Posterior cingulate gyrus (tissue), 11 donors: ENCODE measurements at places on chromosomes 2 and 18.

DNA sequence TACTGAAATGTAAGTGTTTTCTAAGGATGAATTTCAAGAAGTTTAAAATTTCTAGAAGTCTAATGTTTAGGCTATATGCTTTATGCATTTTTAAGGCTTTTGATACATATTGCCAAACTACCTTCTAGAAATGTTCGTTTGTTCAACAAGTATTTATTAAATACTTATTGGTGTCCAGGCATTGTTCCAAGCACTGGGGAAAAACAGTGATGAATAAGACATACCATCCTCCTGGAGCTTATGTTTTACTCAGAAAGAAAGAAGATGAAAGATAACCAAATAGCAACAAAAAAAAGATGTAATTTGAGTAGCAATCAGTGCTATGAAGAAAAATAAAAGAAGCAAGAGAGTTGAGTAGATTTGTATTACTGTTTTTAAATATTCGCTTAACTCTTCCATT lies 692.9 kb downstream of the SLC4A3 start:
- DNase-seq = no peak

- DNase-seq = no peak
Observed at GRCh38 chr2:226725126-226725860, 74.3 kb downstream of the IRS1 start.

GRCh38 chr18:24837066-24837465 lies 376.6 kb downstream of the HRH4 start:
- DNase-seq = no peak

DNA sequence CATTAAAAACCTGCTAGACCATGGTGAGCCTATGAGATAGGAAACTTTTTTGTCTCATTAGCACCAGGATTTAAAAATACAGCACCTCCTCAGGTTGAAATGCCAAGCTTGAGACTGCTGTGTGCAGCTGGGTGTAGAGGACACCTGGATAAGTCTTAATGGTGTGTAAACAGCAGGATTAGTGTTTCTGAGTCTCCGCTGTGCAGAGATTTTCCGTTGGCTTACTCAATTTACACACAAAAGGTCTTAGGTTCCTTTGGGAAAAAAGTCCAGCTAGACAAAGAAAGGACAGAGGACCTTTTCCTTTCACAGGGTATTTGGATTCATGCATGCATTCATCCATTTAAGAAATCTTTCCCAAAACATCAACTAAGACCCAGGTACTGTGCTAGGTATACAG lies 168.1 kb downstream of the NRXN1 start:
- DNase-seq = no peak

GRCh38 chr2:186995092-186995491 lies 146.1 kb upstream of the ZSWIM2 start:
- no peak for DNase-seq

- no peak for DNase-seq
Observed at GRCh38 chr2:42171396-42171980, 2.3 kb downstream of the EML4 start.

GRCh38 chr2:118565301-118565700 lies 282.1 kb downstream of the EN1 start:
- DNase-seq = no peak

- DNase-seq = peak; percentile 44
Observed at GRCh38 chr18:31101183-31102024, 817 bp downstream of the DSC2 start.

GRCh38 chr2:18232731-18233438 lies 327.6 kb downstream of the RDH14 start:
- no peak for DNase-seq

DNA sequence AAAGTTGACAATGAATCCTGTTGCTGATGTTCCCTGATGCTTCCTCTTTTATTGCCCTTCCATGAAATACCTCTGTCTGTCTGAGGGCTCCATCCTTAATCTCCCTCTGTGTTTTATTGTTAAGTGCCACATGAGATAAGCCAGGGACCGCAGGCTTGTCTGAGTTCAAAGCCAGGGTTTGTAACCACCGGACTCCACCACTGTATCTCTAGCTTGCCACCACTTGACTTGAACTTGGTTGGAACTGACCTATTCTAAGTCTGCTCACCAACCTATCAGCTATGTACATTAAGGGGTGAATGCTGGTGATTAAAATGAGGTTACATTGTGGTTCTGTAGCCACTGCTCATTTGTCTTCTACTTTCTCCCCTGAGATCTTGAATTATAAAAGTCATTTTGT lies 328.5 kb upstream of the ZEB2 start:
- no peak for DNase-seq

- no peak for DNase-seq
Observed at GRCh38 chr18:22694954-22695353, 238.2 kb upstream of the RBBP8 start.

DNA sequence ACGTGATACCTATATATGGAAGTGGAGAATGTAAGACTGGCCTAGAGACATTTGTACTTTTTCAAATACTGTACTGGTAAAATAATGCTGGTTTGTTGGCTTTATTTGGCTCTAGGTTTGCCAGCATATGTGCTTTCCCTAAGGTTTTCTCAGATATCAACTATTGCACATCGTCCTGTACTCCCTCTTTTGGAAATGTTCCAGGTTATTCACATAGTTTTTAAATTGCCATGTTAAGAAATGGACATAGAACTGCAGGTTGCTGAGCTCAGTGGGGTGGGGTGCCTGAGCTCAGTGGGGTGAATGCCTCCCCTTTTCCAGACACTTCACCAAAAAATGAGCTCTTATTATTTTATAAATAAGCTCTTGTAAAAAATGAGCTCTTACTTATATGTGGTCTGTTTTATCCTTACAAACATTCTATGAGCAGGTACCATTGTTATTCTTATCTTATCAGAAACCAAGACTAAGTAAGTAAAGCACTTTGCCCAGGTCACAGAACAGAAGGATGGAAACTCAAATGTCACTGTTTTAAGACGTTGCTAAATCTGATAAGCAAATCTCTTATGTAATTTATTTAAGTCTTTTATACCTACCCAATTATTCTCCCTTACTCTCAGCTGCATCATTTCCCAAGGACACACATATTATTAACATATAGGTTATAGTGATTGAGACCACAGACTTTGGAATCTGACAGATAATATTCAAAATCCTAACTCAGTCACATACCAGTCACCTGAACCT lies 99.0 kb downstream of the CPS1 start:
- no peak for DNase-seq

DNA sequence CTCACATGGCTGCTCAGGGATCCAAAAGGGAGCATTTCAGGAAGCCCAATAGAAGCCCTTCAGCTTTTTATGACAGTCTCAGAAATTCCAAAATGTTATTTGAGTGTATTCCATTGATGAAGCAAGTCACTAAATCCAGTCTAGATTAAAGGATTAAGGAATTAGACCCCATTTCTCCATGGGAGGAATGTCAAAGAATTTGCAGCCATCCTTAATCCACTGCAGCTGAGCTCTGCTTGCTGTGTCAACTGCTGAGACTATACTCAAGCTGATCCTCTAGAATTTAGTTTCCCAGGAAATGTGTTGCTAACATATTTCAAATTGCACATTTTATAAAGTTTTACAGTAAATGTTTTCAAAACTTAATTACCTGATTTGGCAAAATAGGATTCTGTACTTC lies 28.4 kb upstream of the C2orf69 start:
- no peak for DNase-seq

DNA sequence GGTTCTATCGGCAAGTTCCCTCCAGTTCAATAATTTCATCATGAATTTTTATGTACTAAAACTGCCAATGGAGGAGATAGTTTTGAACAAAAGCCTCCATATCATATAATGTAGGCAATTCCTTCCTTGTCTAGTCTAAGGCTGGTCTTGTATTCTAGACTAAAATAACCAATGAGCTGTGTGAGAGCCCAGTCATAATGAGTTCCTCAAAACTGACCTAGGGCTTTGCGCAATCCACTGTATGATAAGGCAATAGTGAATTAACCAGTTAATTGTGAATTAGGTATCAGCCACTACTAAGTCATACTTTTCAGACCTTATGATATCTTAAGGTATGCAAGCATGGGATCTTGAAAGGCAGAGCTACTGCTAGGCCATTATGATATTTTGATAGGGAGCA lies 7.6 kb upstream of the UXS1 start:
- no peak for DNase-seq

- DNase-seq = no peak
Observed at GRCh38 chr2:203873921-203874631, 6.5 kb downstream of the CTLA4 start.

GRCh38 chr18:32899819-32900218 lies 127.0 kb upstream of the KLHL14 start:
- DNase-seq = no peak

- no peak for DNase-seq
Observed at GRCh38 chr18:34018336-34018735, 206.4 kb downstream of the NOL4 start.

DNA sequence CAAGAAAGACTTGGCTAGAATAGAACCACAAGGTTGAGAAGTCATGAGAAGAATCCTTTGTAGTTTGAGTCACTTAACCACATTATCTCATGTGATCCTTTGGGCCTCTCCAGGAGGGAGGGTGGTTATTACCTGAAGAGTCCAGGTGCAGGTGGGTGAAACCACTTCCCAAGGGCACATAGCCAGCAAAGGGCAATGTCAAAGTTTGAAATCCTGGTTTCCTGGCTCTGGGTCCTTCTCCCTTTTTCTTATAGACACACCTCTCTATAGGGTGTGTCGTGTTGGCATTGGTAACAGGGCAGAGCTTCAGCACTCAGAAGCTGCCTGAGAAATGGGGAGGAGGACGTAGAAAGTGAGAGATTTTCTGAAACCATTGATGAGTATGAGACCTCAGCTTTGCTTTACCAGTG lies 137.9 kb downstream of the MGAT5 start:
- DNase-seq = no peak

GRCh38 chr2:62091471-62091870 lies 104.4 kb upstream of the B3GNT2 start:
- no peak for DNase-seq

GRCh38 chr2:44935729-44936098 lies 5.8 kb upstream of the SIX3 start:
- DNase-seq = no peak

GRCh38 chr2:171595896-171596295 lies 73.6 kb downstream of the CYBRD1 start:
- no peak for DNase-seq

GRCh38 chr2:65724752-65725151 lies 292.4 kb upstream of the SPRED2 start:
- DNase-seq = no peak

GRCh38 chr2:148483665-148484064 lies 160.9 kb upstream of the EPC2 start:
- DNase-seq = no peak

DNA sequence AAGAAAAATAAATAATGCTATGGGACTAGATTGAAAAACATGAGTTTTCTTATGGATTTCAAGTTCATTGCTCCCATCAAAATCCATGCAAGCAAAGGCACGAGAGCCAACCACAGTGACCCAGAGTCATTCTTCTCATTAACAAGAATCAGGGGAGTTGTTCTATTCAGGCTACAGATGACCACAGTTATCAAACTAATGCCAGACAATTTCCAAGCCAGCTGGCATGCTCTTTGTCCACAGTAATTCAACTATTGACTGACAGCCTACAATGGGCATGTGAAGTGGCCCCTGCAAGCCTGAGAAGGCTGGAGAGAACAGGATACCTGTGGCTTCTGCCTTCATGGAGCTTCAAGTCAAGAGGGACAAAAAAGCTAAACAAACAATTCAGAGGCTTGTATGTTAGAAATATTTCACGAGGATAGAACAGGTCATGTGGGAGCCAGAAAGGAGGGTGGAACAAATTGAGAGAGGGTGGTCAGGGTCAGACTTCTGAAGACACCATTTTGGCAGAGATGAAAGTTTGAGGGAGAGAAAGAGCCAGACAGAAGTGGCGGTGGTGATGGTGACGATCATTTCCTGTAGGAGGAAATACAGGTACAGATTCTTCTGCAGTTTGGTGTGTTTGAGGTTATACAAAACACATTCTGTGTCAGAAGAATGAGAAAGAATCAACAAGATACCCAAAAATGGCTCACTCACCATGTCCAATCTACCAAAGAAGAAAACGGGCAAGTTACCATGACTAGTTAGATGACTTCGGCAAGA lies 732.4 kb downstream of the RNF144A start:
- DNase-seq = no peak

DNA sequence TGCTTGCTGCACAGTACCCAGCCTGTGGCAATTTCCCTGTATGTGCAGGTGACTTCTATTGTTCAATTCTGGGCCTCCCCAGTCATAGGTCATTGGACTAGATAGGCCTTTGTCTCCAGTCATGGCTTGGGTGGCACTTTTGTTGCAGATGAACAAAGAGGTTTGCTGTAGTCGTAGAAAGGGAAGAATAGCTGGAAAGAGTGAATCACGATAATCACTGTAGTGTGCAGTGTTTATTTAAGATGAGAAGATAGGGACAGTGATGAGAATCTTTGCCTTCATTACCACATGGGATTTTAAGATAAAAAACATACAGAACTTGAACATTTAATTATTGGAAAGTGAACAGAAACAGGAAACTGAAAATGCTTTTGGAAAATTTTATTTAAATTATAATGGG lies 156.1 kb upstream of the CYRIA start:
- no peak for DNase-seq

GRCh38 chr18:46190667-46191066 lies 86.5 kb downstream of the HAUS1 start:
- no peak for DNase-seq

- DNase-seq = no peak
Observed at GRCh38 chr2:206028101-206028500, 57.9 kb downstream of the INO80D start.

GRCh38 chr18:11147962-11148679 lies 1.2 kb downstream of the PIEZO2 start:
- DNase-seq = peak; percentile 36

DNA sequence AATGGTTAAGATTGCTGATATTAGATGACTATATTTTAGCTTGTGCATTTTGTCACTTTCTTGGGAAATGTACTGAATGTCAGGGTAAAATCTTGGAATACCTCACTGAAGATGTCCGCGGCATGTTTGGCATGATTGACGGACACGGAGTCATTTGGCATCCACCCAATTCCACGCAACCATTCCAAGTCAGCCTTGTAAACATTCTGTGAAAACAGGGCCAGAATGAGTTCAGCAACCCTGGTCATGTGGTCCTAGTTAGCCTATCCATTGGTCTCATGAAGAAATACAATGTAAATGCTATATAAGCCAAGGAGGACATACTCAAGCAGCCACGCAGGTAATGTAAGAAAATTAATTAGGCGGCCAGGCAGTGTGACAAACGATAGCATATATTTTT lies 159.5 kb downstream of the RIF1 start:
- DNase-seq = no peak

DNA sequence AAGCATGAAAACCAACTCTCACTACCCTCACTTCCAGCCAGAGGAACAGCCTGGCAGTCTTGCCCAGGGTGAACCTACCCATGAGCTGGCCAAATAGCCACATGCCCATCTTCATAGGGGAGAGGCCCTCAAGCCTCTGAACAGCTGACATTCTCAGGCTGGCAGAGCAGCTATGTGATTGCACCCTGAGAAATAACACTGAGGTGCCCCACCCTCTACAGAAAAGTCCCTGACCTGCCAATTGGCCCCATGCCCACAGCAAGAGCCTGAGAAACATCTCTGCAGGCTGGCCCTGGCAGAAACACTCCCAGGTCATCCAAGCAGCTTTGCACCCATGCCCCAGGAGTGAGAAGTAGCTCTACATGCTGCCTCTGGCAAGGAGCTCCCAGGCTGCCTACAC lies 127.4 kb upstream of the OTX1 start:
- no peak for DNase-seq

GRCh38 chr18:37389684-37390368 lies 175.8 kb downstream of the CELF4 start:
- peak; percentile 75 for DNase-seq

- DNase-seq = no peak
Observed at GRCh38 chr2:224772494-224772893, 56.3 kb upstream of the CCDC195 start.
